ENCODE measurements at places on chromosomes 7 and 10.

DNA sequence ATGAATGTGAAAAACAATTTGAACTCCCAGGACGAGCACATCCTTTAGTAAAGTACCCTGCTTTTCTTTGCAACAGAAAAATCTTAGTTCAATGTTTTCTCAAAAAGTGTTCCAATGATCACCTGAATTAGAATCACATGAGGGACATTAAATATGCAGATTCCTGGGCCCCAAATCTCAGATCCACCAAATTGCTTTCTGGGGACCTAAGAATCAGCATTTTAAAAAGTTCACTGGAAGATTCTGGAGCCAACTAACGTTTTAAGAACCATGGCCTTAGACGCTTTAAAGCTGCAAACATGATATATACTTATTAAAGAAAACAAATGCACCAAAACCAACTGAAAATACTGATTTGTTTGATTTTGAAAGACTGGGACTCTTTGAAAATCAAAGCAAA, 143.4 kb upstream of the TMEM168 start:
- DNase-seq = no peak
- no peak overlapping the region for H3K4me3 ChIP-seq
- H3K27ac ChIP-seq = no peak overlapping the region
- peaks cover 11% of the 10 kb centered on the region for H3K36me3 ChIP-seq
- peaks cover 46% of the 10 kb centered on the region for H3K4me1 ChIP-seq

DNA sequence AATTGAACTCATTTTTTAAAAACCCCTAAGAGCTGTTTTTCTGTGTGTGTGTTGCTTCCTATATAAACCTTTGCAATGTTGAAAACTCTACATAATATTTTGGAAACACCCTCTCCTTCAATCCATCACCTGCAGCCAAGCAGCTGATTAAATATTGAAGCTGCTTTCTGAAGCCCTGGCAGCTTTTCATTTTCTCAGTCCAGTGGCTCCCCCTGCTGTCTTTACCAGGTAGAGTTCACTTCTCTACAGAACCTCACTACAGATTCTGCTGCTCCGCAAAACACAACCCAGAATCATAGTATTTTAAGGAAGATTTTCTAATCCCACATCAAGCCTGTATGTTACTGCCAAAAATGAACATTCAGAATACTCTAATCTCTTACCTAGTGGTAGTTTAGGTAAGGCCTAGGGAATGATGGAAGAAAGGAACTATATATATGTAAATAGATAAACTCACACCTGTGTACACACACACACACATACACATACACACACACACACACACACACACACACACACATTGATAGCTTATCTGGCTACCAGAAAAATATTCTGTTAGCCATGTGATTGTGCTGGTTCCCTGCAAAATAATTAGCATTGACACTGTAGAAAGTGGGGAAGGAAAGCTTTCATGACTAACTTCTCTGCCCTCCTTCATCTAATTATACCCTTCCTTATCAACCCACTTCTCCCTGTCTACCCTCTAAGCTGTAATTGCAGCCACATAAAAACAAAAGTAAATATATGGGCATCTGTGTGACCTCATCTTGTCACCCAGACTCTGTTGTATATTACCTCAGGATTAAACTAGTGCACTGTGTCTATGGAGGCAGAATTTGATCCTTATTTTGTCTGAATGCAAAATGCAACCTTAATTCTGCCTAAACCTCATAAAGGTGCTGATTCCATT, 229.5 kb upstream of the FZD1 start:
- H3K36me3 ChIP-seq = no peaks in the 10 kb centered on the region
- H3K4me1 ChIP-seq = no peaks in the 10 kb centered on the region
- peak; percentile 64 for DNase-seq
- H3K27ac ChIP-seq = no peak overlapping the region
- H3K4me3 ChIP-seq = no peak overlapping the region
- H3K27me3 ChIP-seq = no peaks in the 10 kb centered on the region

DNA sequence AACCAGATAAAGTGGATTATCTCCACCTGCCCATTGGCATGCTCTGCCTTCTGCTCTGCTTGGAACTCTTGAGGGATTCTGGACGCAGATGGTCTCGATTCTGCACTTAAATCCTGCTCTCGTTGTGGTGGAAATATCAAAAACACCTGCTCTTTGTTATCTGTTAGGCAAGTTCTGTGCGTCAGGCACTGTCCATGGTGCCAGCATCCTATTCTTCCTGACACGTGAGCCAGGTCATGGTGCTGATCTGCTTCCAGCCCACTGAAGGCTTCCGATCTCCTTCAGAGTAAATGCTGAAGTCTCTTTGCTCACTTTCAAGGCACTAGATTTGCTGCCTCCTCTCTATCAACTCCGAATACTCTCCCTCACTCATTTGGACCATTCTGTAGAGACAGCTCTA, 505.6 kb downstream of the HTR7 start:
- no peaks in the 10 kb centered on the region for H3K4me1 ChIP-seq
- DNase-seq = no peak
- no peak overlapping the region for H3K27ac ChIP-seq
- H3K27me3 ChIP-seq = peaks cover 2% of the 10 kb centered on the region

GRCh38 chr7:24894429-24895221, 85.4 kb downstream of the OSBPL3 start:
- no peak overlapping the region for H3K4me3 ChIP-seq
- peaks cover 47% of the 10 kb centered on the region for H3K4me1 ChIP-seq
- H3K27me3 ChIP-seq = no peaks in the 10 kb centered on the region
- no peak for DNase-seq
- H3K36me3 ChIP-seq = peaks cover 29% of the 10 kb centered on the region

DNA sequence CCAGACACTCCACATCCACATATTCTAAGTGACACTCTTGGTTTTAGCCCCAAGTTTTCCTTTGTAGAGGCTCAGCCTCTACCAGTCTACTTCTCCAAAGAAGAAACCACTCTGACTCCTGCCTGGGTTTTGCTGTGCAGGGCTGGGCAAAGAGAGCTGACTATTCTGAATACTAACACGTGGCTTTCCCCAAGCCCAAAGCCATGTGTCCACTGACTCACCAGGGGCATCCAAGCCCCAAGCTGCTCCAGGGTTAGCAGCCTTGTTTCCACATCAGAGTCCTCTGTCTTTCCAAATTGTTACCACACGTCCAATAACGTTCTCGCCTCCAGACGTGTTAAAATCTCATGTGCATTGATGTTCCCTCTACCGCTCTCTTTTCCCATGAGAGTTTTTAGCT, 8.7 kb downstream of the GALNTL5 start:
- H3K4me3 ChIP-seq = no peak overlapping the region
- H3K27me3 ChIP-seq = no peaks in the 10 kb centered on the region
- DNase-seq = no peak
- no peaks in the 10 kb centered on the region for H3K36me3 ChIP-seq
- no peak overlapping the region for H3K27ac ChIP-seq

GRCh38 chr10:116197946-116198675, 74.9 kb downstream of the GFRA1 start:
- no peak for DNase-seq
- H3K4me3 ChIP-seq = no peak overlapping the region
- H3K36me3 ChIP-seq = no peaks in the 10 kb centered on the region
- H3K4me1 ChIP-seq = no peaks in the 10 kb centered on the region
- no peaks in the 10 kb centered on the region for H3K27me3 ChIP-seq

DNA sequence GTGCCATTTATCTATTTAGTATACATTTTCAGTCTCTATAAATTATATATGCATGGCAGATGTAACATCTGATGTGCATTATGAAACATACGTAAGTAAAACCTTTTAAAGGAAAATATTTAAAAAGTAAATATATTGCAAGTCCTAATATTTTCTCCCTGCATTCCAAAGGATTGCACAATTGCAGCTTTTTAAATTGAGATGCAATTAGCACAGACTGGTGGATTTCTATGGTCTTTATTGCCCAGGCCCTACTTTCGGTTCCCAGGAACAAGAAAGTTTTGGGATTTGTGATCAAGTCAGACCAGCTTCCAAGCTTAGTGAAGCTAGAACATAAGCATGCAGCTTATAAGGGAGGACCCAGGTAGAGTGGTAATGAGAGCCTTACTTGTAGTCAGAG, 337.8 kb downstream of the NRG3 start:
- DNase-seq = no peak
- no peaks in the 10 kb centered on the region for H3K4me1 ChIP-seq
- H3K4me3 ChIP-seq = no peak overlapping the region
- H3K27me3 ChIP-seq = no peaks in the 10 kb centered on the region
- H3K36me3 ChIP-seq = no peaks in the 10 kb centered on the region

GRCh38 chr10:50250096-50250854, 1.0 kb downstream of the ASAH2 start:
- peaks cover 20% of the 10 kb centered on the region for H3K27me3 ChIP-seq
- H3K27ac ChIP-seq = no peak overlapping the region
- no peak for DNase-seq
- no peaks in the 10 kb centered on the region for H3K36me3 ChIP-seq
- no peaks in the 10 kb centered on the region for H3K4me1 ChIP-seq
- H3K4me3 ChIP-seq = no peak overlapping the region

GRCh38 chr7:37815671-37816371, 32.6 kb upstream of the NME8 start:
- DNase-seq = no peak
- H3K27me3 ChIP-seq = no peaks in the 10 kb centered on the region
- no peaks in the 10 kb centered on the region for H3K36me3 ChIP-seq
- no peaks in the 10 kb centered on the region for H3K4me1 ChIP-seq

DNA sequence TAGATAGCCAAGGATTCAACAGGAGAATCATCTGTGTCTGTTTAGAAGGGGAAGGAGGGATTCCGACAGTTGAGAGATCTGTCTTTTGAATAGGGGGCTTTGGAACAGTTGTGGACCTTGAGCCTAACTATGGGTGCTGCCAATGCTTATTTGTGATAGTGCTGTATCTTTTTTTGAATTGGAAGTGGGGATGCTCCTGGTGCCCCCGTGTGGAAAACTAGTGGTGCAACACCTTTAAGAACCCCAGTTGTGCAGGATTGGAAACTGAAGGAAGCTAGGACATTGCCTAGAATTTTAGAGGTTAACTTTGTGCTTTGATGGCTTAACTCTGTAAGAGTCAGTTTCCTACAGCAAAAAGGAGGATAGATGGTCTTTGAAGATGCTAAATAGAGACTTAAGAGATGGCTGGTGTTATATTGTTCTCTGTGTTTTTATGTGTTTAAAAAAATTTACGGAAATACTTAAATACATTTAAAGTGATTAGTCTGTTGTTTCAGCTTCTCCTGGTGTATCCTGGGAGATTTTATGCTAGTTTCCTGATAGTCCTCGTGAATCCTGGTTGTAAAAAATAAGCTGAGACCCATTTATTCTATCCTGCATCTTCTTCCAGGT, 69.3 kb downstream of the AP3M1 start:
- no peak overlapping the region for H3K27ac ChIP-seq
- peaks cover 14% of the 10 kb centered on the region for H3K36me3 ChIP-seq
- H3K4me1 ChIP-seq = peaks cover 41% of the 10 kb centered on the region
- DNase-seq = peak; percentile 63
- H3K27me3 ChIP-seq = no peaks in the 10 kb centered on the region

GRCh38 chr7:104552102-104552501, 223.7 kb downstream of the LHFPL3 start:
- no peak overlapping the region for H3K27ac ChIP-seq
- no peak overlapping the region for H3K4me3 ChIP-seq
- no peaks in the 10 kb centered on the region for H3K36me3 ChIP-seq
- H3K4me1 ChIP-seq = no peaks in the 10 kb centered on the region

DNA sequence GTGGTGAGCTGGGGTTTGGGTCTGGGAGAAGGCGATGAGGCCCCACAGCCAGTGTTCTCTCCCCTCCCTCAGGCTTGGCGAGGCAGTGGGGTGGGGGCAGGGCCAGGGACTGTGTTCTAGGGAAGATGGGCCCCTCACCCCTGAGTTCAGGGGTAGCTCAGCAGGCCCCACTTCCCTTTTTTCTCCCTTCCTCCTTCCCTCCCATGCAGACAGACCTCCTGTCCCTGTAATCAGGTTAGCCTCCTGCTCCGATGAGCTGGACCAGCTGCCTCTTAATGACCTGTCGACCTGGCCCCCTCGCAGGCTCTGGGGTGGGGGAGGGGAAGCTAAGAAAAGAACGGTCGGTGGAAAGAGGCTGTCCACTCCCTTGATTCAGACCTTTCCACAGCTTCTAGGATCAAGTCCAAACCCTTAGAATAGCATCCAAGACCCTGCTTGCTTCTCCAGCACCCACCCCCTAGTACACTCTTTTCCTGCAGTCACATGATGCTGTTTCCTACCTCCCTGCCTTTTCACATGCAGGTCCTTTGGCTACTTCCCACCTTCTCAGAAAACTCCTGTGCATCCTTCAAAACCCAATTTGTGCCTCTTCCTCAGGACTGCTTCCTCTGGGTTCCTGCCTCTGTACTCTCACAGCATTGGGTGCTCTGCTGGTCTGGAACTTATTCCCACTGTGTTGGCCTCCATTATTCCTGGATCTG, 64.1 kb downstream of the ZMIZ1 start:
- no peaks in the 10 kb centered on the region for H3K27me3 ChIP-seq
- DNase-seq = no peak
- no peak overlapping the region for H3K27ac ChIP-seq
- H3K4me3 ChIP-seq = no peak overlapping the region

GRCh38 chr7:12089951-12090756, 120.9 kb upstream of the TMEM106B start:
- DNase-seq = no peak
- H3K27ac ChIP-seq = no peak overlapping the region
- H3K27me3 ChIP-seq = peaks cover 3% of the 10 kb centered on the region
- H3K4me3 ChIP-seq = no peak overlapping the region
- no peaks in the 10 kb centered on the region for H3K36me3 ChIP-seq
- no peaks in the 10 kb centered on the region for H3K4me1 ChIP-seq

GRCh38 chr10:101776161-101776817, 375 bp upstream of the FGF8 start:
- peak; percentile 16 for DNase-seq
- H3K36me3 ChIP-seq = peaks cover 24% of the 10 kb centered on the region
- peaks cover 53% of the 10 kb centered on the region for H3K27me3 ChIP-seq
- H3K4me3 ChIP-seq = no peak overlapping the region
- H3K4me1 ChIP-seq = peaks cover 35% of the 10 kb centered on the region

DNA sequence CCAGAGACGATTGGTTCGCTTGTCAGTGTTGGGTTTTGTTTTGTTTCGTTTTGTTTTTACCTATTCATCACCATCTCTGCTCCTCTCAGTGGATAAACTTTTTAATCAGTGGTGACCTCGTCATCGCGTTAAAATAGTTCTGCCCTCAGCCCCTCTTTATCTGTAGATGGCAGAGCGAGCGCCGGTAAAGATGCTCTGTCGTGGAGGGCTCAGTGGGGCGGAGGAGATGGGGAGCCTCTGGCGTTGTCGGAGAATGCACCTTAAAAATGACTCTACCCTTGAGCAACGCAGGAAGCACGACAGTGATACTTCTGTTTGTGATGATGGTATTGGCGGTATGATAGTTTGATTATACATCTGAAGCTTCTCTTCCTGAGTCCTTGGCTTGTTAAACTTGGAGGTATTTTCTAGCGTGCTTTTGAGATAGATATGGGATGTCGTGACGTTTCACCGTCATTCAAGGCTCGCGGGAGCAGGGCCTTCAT, 554 bp downstream of the CSGALNACT2 start:
- peaks cover 54% of the 10 kb centered on the region for H3K4me1 ChIP-seq
- peak; percentile 79 for DNase-seq
- peak overlapping the region; percentile 96 for H3K27ac ChIP-seq
- H3K36me3 ChIP-seq = peaks cover 13% of the 10 kb centered on the region
- H3K4me3 ChIP-seq = peak overlapping the region; percentile 95
